ENCODE measurements at places on chromosomes 7 and 10. TPM values are rescaled to one million over a fixed set of nuclear protein-coding genes. Genes with fewer than 3 reads are reported as not detected.

The AKAP9 gene
- total RNA-seq, result 47.2 TPM

The SFXN4 gene
- 10.9 TPM for total RNA-seq

The OR2A1 gene
- not detected for total RNA-seq

The RNLS gene
- total RNA-seq, result 3.9 TPM

The ADAM8 gene
- total RNA-seq, result 6.0 TPM

The ADAMTS14 gene
- total RNA-seq, result 4.1 TPM

DNA sequence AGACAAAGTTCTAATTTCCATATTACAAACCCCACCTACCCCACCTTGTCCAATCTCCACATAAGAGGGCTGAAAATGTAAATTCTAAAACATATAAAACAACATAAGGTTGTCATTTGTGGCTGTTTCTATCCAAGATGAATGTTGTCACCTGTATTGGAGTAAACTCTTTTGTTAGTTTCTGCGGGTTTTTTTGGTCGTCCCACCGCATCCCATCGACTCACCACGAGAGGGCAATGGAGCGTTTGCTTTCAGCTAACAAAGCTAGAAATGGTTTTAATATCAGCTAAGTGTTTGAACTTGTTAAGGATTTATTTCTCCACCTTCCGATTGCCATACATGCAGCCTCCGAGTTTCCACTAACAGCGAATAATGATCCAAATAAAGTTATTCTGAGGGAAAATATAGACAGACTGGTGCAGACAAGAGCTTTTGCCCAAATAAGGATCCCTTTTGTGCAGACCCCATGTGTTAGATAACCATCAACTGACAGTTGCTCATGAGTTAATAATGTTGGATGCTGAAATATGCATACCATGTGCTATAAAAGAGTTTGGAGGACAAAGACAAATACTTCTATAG is 137.2 kb downstream of the ARID5B start:
- H3K4me3 ChIP-seq, result peak overlapping the region; percentile 43
- H3K4me1 ChIP-seq, result peaks cover 76% of the 10 kb centered on the region
- DNase-seq, result no peak
- no peaks in the 10 kb centered on the region for H3K36me3 ChIP-seq
- H3K27ac ChIP-seq, result peak overlapping the region; percentile 91

DNA sequence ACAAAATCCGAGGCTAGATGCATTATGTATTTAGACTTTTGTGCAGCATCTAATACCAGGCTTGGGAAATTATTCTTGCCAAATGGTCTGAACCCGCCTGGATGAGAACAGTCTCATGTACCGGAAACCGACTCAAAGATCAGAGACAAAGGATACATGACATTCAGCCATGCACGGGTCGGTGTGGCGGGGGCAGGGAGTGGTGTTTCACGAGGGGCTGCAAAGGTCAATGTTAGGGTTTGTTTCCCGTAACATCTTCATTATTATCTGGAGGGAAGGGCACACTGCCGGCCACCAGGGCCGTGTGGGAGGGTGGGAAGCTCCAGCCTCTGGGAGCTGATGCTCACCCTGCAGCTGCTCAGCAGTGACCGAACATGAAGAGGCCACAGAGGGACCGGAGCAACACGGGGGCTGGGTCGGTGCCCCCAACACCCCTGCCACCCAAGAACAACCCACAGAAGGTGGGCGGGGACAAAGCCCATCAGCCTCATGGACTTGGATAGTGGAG is 23.1 kb downstream of the CNPY1 start:
- no peak overlapping the region for H3K4me3 ChIP-seq
- DNase-seq, result peak; percentile 73
- H3K36me3 ChIP-seq, result no peaks in the 10 kb centered on the region
- no peaks in the 10 kb centered on the region for H3K4me1 ChIP-seq

DNA sequence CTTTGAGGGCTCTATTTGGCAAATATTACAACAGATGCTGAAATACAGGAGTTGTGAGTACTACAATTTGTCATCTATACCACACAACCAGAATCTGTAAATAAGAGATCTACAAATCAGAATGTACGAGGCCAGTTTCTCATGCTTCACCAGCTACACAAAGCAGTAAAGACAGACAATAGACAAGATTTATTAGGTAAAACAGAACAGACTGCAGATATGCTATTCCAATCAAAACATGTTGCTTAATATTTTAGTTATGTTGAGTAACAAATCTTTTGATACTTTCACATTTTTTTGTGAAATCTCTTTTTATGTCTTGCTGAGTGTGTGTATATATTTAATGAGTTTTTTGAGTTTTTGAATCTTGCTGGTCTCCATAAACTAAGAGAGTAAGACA is 109.1 kb downstream of the CHCHD3 start:
- H3K4me1 ChIP-seq, result peaks cover 5% of the 10 kb centered on the region
- peaks cover 24% of the 10 kb centered on the region for H3K36me3 ChIP-seq
- H3K27me3 ChIP-seq, result no peaks in the 10 kb centered on the region
- no peak overlapping the region for H3K27ac ChIP-seq
- no peak for DNase-seq

GRCh38 chr10:91043173-91043910 is 122.5 kb upstream of the ANKRD1 start:
- H3K27me3 ChIP-seq, result no peaks in the 10 kb centered on the region
- no peaks in the 10 kb centered on the region for H3K36me3 ChIP-seq
- H3K4me1 ChIP-seq, result peaks cover 8% of the 10 kb centered on the region
- H3K27ac ChIP-seq, result no peak overlapping the region
- H3K4me3 ChIP-seq, result no peak overlapping the region

GRCh38 chr7:27890205-27890849 is 150.4 kb downstream of the TAX1BP1 start:
- H3K36me3 ChIP-seq, result peaks cover 9% of the 10 kb centered on the region
- H3K27ac ChIP-seq, result no peak overlapping the region
- DNase-seq, result no peak
- H3K27me3 ChIP-seq, result no peaks in the 10 kb centered on the region
- peaks cover 2% of the 10 kb centered on the region for H3K4me1 ChIP-seq
- H3K4me3 ChIP-seq, result no peak overlapping the region

DNA sequence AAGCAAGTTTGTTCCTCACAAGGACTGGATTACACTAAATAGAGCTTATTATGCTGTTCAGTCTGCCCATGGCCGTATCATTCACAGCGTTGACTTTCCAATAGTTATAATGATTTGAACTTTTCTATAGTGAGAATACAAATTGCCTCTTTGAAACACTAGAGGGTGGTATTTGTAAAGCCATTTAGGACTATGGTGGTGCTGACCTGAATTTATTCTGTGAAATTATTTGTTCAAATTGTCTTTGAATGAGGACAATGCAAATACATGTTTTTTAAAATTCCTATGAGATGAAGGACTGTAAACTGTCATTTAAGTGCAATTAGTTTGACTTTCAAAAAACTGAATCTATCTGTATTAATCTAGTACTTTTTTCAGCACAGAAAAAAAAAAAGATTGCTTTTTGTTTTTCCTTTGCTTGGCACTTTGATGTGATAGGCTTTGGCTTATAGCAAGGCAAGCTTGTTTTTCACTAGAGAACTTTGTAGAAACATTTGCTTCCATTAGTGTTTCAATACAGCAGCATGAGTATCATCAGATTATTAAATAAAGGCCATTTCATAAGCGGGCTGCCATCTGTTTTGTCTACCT is 122.7 kb upstream of the TMEM229A start:
- no peaks in the 10 kb centered on the region for H3K27me3 ChIP-seq
- no peak overlapping the region for H3K4me3 ChIP-seq
- peaks cover 9% of the 10 kb centered on the region for H3K4me1 ChIP-seq

- H3K36me3 ChIP-seq, result no peaks in the 10 kb centered on the region
- no peak overlapping the region for H3K4me3 ChIP-seq
- no peak overlapping the region for H3K27ac ChIP-seq
- peaks cover 2% of the 10 kb centered on the region for H3K27me3 ChIP-seq
- no peaks in the 10 kb centered on the region for H3K4me1 ChIP-seq
- no peak for DNase-seq
Observed at GRCh38 chr10:6612371-6612770, 32.3 kb upstream of the PRKCQ start.

- peaks cover 14% of the 10 kb centered on the region for H3K4me1 ChIP-seq
- DNase-seq, result no peak
- peak overlapping the region; percentile 72 for H3K27ac ChIP-seq
- no peaks in the 10 kb centered on the region for H3K27me3 ChIP-seq
- no peaks in the 10 kb centered on the region for H3K36me3 ChIP-seq
Observed at GRCh38 chr7:104951546-104951945, 62.5 kb upstream of the KMT2E start.

DNA sequence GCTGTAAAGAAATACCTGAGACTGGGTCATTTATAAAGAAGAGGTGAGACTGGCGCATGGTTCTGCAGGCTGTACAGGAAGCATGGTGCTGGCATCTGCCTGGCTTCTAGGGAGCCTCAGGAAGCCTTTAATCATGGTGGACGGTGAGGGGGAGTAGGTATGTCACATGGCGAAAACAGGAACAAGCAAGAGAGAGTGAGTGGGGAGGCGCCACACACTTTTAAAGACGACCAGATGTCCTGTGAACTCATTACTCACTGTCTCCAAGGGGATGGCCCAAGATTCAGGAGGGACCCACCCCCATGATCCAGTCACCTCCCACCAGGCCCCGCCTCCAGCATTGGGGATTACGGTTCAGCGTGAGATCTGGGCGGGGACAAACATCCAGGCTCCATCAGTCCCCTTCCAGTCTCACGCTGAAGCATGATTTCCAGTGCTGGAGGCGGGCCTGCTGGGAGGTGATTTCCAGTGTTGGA is 3.2 kb downstream of the ZNF316 start:
- peaks cover 25% of the 10 kb centered on the region for H3K4me1 ChIP-seq
- no peak overlapping the region for H3K27ac ChIP-seq
- H3K36me3 ChIP-seq, result peaks cover 26% of the 10 kb centered on the region
- DNase-seq, result no peak
- H3K27me3 ChIP-seq, result no peaks in the 10 kb centered on the region

DNA sequence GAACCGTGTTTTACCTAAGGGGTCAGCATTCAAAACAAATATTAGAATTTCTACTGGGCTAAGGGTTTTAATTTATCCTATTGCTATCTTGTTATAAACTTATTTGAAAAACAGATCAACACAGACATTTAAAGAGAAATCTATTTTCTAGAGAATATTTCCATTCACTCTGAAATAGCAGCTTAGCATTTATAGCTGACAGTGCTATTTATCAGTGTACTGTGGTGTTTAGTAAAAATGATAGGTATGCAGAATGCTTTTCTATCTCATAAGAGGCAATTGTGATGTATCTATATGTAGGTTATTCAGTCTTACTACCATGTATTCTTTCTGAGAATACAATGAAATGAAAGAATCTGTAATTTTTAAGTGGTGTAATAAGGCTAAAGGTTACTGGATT is 1077.4 kb downstream of the REEP3 start:
- H3K4me3 ChIP-seq, result no peak overlapping the region
- no peaks in the 10 kb centered on the region for H3K27me3 ChIP-seq

DNA sequence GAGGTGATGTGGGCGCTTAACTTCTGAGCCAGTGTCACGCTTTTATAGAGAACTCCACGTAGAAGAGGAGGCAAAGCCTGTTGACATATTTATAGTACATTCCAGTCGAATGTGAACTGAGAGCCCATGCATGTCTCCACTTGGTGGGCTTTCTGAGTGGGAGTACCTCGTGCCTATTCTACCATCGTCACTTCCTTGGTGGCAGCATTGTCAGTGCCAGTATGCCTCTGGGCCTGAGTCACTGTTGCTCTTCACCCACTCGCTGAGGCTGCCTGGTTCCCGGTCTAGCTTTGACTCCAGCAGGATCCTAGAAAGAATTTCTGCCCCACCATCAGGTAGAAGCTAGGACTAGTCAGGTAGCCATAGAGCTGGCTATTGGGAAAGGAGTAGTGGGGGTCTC is 30.0 kb upstream of the CDH23 start:
- DNase-seq, result no peak
- peaks cover 4% of the 10 kb centered on the region for H3K36me3 ChIP-seq
- no peak overlapping the region for H3K4me3 ChIP-seq

DNA sequence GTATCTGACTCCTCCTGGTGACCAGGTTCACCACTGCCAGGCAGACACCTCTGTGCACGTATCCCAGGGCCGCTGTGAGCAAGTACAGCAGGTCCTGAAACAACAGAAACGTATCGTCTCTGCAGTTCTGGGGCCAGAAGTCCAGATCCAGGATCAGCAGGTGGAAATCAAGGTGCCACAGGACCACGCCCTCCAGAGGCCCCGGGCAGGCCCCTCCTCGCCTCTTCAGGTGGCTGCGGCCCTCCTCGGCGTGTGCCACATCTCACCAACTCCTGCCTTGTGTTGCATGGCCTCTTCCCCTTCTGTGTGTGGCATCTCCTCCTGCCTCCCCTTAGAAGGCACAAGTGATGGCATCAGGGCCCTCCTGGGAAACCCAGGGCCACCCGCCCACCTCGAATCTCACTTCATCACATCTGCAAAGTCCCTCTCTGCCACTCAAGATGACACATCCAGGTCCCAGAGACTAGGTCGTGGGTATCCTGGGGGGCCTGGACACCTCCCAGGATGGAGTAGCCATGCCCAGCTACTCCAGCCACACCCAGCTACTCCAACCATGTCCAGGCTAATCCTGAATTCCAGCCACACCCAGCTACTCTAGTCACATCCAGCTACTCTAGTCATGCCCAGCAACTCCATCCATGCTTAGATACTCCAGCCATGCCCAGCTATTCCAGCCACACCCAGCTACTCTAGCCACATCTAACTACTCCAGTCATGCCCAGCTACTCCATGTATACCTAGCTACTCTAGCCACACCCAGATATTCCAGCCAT is 52.6 kb upstream of the DNAAF5 start:
- peaks cover 5% of the 10 kb centered on the region for H3K4me1 ChIP-seq
- no peaks in the 10 kb centered on the region for H3K27me3 ChIP-seq
- H3K4me3 ChIP-seq, result no peak overlapping the region
- H3K27ac ChIP-seq, result no peak overlapping the region

- no peaks in the 10 kb centered on the region for H3K36me3 ChIP-seq
- no peak overlapping the region for H3K27ac ChIP-seq
- H3K27me3 ChIP-seq, result peaks cover 49% of the 10 kb centered on the region
- DNase-seq, result peak; percentile 30
- no peak overlapping the region for H3K4me3 ChIP-seq
- H3K4me1 ChIP-seq, result no peaks in the 10 kb centered on the region
Observed at GRCh38 chr7:2941216-2941859, 97.2 kb upstream of the GNA12 start.

DNA sequence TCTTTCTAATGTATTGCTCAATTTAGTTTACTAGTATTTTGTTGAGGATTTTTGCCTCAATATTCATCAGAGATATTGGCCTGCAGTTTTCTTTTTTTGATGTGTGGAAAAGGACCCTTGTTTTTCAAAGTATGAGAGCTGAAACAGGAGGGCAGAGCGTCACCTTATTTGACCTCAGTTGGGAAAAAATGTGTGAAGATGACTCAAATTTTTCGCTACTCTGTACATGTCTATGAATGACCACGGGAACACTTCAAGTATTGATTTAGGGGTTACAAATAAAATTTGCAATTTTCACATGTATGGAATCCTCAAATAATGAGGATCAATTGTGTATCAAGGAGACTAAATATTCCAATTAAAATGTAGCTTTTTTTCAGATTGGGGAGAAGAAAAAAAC is 103.1 kb downstream of the ZFAND4 start:
- H3K36me3 ChIP-seq, result no peaks in the 10 kb centered on the region
- H3K4me3 ChIP-seq, result no peak overlapping the region
- DNase-seq, result no peak
- peaks cover 4% of the 10 kb centered on the region for H3K4me1 ChIP-seq
- H3K27me3 ChIP-seq, result no peaks in the 10 kb centered on the region

All from osteocyte (in vitro differentiated cells).